HAP-1 (cell line): ENCODE measurements at places on chromosomes 12 and 14.

DNA sequence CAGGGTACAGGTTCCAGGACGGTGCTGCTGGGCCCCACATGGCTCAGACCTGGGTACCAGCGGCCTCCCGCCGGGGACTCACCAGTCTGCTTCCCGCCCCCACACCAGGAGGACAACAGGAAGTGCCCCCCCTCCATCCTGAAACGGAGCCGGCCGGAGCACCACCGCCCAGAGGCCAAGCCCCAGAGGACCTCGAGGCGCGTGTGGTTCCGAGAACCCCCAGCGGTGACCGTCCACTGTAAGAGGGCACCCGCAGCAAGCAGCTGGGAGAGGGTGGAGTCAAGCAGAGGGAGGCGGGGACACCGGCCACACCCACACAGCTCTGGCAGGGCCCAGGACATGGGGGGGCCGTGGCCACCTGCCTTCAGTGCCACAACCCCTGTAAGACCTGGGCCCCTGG, 8.1 kb downstream of the C14orf180 start:
- no peak for DNase-seq

DNA sequence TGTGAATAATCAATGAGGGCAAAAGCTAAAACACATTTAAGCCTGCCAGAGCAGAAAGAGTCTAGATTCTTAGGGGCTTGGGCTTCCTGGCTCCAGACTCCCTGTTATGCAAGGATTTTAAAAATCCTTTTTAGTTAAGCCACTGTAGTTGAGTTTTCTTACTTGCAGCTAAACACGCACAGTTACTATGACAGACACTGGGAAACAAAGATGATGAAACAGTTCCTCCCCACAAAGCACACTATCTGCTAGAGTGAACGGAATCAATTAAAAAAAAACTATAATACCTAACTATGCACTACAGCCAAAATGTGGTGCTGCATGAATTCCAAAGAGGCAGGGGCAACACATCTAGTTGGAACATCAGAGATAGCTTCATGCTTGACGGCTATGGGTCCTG, 28.2 kb downstream of the RPS6KA5 start:
- DNase-seq: no peak

DNA sequence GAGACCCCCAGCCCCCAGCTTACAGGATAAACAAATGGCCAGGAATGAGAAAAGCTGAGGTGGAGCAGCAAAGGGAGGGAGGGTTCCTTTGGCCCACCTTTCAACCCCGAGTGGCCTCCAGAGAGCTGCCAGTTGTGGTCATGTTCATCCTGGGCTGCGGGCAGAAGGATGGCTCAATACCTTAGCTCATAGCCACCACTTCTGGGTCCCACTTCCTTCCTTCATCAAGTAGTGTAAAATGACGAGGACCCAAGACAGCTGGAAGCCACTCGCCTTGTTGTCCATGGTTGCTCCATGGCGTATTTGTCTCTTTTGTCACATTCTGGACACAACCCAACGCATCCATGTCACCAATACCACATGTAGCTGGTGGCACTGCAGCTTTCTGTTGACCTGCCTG, 24.2 kb downstream of the CRACR2A start:
- DNase-seq: no peak

GRCh38 chr14:40889126-40889525, 717.5 kb upstream of the LRFN5 start:
- no peak for DNase-seq

- DNase-seq: no peak
Observed at GRCh38 chr14:96484399-96484798, 17.8 kb upstream of the PAPOLA start.

DNA sequence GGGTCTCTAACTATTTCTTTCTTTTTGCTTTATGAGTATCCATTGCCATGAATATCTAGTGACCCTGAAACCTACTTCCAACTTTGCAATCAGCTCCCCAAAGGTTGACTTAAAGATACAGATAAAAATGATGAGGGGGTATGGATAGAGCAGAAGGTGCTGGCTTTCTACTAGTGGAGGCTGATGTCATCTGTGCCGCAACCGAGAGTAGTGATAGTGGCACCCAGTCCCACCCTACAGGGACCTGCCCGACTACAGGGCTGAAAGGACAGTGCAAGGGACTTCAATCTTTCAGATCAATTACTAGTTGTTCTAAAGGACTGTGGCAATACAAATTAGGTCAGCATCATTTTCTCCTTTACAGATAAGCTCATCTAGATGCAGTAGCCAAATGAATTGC, 806.0 kb downstream of the VRK1 start:
- DNase-seq: no peak

GRCh38 chr12:1502831-1503230, 91.5 kb downstream of the FBXL14 start:
- DNase-seq: no peak

DNA sequence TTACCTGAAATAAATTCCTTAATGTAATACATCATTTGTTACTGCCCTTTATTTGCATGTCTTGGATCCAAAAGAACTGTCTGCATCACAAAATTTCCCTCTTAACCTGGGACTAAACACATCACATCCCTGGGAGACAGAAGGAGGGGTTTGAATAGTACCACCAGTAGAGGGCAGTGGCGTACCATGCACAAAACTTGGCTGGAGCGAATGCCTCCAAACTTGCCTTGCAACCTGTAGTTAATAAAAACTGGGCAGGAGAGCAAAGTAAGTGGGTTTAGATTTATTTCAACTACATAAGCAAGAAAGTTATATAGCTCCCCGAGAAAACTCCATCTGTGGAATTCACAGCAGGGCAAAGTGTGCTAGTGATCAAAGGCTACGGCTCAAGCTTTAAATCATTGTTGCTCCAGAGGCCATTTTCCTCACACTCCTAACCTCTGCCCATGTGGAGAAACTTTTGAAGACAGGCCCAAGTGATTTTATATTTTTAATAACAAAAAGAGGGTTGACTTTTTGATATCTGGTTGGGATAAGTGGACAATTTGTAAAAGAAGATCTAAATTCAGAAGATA, 1176.7 kb upstream of the SEL1L start:
- peak; percentile 88 for DNase-seq

DNA sequence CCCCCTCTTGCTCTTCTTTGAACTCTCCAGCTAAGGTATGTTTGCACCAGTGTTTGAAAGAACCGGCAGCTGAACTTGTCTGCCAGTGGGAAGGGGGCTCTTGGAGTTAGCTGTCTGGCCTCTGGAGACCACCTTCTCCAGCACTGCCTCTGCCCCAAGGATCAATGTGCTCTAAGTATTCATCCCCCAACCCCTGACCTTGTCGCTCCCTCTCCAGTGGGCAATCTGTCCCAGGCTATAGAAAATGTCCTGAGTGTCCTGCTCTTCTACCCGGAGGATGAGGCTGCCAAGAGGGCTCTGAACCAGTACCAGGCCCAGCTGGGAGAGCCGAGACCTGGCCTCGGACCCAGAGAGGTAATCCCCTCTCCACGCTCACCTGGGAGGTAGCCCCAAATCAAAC, 2.8 kb downstream of the P3H3 start:
- no peak for DNase-seq

- DNase-seq: no peak
Observed at GRCh38 chr12:106018286-106018685, 120.5 kb downstream of the NUAK1 start.

DNA sequence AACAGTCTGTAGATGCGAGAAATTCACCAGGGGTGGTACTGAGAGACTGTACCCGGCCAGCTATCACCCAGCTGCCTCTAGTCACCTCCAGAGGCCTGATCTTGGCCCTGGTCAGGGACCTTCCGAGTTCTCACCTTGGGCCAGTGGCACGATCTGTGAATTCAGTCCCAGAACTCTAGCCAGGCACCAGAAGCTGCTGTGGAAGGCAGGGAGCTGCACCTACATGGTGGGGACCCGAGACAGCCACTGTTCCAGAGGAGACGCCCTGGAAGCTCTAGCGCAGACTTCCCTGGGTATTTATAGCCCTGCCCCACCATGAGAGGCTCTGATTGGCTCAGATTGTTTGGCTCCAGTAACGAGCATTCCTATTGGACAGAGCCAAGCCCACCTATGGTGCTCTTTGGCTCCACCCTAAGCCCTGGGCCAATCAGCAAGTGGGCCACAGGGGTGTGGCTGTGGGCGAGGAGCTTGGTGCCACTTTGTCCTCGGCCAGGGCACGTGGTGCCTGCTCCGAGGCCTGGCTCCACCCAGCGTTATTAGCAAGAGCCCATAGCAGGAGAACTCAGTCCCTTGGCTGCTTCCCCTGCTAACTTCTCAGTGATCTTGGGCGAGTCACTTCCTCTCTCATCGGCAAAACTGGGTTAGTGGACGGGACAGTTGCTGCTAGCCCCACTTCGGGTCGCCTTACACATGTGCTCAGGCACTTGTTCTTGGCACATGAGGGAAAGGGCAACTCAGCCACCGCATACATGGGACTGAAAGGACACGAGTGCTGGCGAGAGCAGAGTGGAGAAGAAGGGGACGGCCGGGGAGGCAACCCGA, 89.0 kb upstream of the BCL11B start:
- no peak for DNase-seq

GRCh38 chr12:52436828-52437474, 2.8 kb upstream of the KRT75 start:
- no peak for DNase-seq

DNA sequence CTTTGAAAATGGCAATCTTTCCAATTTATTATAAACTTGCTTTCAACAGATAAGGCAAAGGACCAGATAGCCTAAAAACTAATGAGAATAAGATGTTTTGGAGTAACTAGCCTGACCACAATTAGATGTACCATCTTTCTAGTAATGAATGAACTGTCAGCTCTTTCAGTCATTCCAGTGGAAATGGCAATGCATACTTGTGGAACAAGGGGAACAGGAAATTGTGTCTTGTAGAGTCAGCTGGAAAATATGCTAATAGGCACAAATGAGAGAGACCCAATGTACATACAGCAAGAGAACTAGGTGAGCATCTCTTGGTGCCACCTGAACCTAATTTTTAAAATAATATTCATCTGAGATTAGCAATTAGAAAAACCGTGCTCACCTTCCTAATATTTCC, 76.1 kb upstream of the GPHB5 start:
- no peak for DNase-seq

GRCh38 chr12:49341777-49342065, 4.7 kb upstream of the C1QL4 start:
- no peak for DNase-seq

- DNase-seq: no peak
Observed at GRCh38 chr12:11927286-11927935, 143.3 kb upstream of the BCL2L14 start.

- no peak for DNase-seq
Observed at GRCh38 chr12:117015811-117016210, 83.4 kb downstream of the TESC start.

- no peak for DNase-seq
Observed at GRCh38 chr12:75058228-75058627, 151.4 kb downstream of the KCNC2 start.

DNA sequence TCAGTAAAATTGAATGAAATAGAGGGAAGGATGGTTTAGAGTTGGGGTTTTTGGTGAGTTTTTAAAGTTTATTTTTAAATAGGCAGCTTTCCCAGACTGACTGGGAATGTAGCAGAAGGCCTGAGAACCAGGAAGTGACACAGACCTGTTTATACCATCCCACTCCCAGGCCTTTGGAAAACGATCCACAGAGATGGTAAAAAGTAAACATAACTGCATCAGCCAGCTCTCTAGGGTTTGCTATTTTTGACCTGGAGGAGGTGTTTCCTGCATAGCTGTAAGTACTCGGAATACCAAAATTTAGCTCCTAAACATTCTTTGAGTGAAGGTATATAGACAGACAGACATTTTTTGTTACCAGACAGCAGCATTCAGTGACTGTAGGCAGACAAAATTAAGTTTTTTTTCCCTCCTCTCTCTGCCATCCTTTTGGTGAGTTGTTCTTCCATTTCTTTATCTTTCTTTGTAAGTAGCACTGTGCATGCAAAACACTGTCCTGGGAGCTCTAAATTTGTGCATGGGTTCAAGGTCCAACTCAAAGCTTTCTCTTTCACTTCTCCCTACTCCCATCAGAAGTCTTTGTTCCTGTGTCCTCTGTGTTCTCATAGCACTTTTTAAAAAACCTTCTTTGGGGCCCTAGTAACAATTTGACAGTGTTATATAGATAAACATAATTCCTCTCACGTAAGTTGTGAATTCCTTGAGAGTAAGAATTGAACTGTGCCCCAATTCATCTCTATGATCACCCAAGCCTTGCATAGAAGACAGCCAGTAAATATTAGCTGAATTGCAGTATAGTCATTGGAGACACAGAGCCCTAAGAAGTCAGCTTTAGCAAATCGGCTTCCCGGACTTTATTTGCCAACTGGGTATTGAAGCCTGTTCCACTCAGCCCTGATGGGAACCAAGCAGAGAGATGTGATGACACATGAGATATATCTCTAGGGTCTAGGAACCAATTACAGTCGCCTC, 37.4 kb downstream of the SUSD6 start:
- DNase-seq: no peak

DNA sequence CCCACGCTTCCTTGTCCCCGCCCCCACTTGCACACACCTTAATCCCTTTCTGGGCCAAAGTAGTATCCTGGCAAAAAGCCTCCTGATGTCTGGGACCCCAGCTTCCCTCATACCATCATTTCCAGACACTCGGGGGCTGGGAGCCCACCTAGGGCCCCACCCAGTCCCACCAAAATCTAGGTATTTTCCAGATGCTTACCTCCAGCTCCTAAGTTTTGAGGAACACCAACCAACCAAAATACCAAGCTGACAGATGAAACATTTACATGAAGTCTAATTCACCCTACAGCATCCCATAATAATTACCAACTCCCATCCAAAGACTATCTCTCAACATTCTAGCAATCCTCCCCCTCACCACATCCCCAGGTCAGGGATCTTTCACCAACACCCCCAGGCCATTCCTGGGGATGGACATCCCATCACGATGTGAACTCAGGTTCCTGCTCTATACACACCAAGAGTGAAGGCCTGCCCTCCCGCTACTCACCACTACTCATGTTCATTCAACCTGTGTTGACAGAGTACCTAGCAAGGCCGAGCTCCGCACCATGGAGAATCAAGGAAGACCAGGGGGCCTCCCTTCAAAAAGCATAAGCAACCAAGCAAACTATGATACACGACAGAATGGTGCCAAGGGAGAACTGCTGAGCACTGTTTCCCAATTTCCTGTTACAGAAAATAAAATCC, 1.6 kb upstream of the CHD4 start:
- peak; percentile 27 for DNase-seq

DNA sequence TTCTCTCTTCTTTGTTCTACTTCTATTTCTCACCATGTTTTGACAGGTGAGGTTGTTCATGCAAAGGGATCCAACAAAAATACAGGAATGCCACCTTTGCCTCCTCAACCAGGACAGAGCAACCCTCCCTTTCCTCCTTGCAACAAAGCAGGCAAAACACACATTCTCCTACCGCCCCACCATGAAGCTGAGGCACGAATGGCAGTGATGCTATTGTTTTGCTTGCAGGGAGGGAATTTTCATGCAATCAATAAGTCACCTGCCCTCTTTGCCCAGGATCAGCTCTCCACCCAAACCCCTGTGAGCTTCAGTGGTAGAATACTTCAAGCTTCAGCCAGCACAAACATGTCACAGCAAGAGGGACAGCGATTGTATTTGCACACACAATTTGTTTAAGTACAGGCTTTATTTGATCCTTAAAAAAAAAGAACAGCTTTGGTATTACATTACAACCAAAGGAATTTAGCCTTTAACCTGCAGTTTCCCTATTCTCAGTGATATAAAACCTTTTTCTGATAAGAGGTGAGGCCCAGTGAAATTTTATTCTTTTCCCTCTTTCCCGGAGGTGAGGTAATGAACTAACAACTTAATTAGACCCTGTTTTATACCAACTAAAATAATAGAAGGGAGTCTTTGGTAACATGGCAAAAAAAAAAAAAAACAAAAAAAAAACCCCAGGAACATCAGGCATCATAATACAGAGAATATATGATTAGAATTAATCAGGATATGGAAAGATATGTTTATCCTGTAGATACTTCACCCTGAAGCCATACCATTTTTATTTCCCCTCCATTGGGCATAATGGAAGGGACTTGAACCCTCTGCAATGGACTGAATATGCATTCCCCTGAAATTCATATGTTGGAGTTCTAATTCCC, 87.0 kb upstream of the EEA1 start:
- no peak for DNase-seq
